ENCODE measurements at places on chromosomes 16 and 17. TPM values are rescaled to one million over a fixed set of nuclear protein-coding genes. Genes with fewer than 3 reads are reported as not detected.

PRDM7 gene
- not detected for total RNA-seq

MYH1 gene
- total RNA-seq = not detected

KRT17 gene
- 1.2 TPM for total RNA-seq

SEC14L5 gene
- 1.8 TPM for total RNA-seq

- DNase-seq = no peak
Observed at GRCh38 chr16:77480681-77481315, 46.0 kb upstream of the ADAMTS18 start.

DNA sequence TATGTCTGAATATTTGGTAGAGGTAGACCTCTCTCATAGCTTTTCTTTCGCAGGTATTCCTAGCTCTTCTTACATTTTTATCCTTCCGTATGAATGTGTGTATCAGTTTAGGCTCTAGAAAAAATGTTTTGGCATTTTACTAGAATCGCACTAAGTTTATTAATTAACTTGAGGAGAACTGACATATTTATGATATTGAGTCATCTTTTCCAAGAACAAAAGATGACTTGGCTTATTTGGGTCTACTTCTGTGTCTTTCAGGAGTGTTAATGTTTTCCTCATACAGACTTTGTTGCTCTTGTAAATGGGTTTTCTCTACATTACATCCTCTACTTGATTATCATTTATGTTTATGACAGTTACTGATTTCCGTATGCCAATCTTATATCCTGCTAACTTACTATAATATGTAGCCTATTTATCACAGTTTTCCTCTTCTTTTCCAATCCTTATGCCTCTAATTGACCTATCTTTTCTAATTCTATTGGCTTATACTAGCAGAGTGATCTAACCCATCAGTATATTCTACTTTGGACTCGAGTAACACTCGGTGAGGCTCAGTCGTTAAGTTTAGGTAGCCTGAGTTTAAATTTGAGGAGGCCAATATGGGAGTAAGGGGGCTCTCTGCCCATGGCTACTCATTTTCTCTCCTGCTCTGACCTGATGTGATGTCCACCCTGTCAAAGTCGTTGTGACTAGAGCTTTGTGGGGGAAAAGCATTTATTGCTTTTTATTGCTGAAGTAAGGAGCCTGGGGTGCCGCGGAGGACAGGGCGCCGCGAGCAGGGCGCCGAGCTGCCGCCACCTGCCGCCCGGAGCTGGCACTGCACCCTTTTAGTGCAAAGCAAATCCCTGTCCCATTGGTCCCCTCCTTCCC is 20.0 kb downstream of the ST6GALNAC1 start:
- DNase-seq = peak; percentile 82

DNA sequence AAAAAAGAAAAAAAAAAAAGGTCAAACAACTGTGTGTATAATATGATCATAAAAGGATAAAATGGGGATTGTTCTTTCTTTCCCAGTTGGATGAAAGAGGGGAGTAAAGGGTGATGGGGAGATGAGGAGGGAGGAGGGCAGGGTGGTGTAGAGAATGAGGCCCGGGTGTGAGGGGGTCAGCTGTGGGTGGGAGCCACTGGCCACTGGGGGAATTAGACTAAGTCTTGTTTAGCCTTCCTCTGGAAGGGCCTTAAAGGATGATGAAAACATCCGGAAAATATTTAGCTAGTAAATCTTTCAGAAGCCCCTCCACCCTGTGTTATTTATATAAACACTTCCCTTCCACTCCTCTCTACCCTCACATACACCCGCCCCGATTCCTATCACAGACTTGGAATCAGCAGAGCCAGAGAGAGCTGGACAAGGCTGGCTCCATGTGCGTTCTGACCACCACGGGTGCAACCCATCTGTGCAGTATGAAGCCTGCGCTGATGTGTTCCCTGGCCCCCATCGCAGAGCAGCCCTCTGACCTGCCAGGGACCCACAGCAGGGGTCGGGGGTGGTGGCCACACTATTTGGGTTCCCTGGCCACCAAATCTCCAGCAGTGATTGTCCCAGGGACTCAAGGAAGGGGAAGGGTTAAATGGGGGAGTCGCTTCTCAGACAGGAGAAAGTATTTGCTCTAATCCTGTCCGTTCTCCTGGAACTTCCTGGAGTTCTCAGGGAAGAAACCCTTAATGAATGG is 72.7 kb downstream of the GAS7 start:
- no peak for DNase-seq

Data from colonic mucosa (tissue), 4 donors.